ENCODE measurements at places on chromosomes 3 and 15. TPM values are rescaled to one million over a fixed set of nuclear protein-coding genes. Genes with fewer than 3 reads are reported as not detected.

The ARHGEF26 gene
- not detected for polyA plus RNA-seq

The CD200R1 gene
- polyA plus RNA-seq: 1.6 TPM

DNA sequence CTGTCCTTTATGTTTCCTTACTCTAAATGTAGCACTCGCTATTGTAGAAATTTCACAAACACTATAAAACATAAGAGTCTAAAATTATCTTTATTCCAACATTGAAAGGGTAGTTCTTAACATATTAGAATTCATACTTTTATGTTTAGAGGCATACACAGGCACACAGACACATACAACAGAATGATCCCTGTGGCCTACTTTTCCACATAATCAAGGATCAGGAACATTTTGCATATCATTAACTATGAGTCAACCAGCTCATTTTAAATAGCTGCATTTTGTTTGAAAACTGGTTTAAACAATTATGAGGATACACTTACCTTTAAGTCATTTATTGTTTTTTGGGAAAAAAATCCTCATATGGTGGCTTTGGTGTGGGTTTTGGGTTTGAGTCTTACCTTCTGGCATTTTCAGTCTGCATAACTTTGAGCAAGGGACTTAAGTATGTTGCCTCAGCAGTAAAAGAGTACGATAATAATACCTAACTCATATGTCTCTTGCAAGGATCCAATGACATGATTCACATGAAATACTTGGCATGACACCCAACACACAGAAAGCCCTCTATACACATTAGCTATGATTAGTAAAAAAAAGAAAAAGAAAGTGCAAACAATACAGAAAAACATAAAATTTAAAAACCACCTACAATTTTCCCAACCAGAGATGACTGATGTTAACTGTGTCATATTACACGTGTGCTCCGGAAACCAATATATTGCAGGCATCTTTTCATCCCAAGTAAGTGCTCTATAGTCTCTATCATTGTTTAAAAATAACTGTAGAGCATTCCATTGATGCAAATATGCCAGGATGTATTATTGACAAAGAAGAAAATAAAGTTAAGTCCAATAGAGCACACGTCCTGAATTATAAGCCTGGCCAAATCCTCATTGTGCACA lies 213.1 kb upstream of the ADAMTS9 start:
- DNase-seq: no peak

DNA sequence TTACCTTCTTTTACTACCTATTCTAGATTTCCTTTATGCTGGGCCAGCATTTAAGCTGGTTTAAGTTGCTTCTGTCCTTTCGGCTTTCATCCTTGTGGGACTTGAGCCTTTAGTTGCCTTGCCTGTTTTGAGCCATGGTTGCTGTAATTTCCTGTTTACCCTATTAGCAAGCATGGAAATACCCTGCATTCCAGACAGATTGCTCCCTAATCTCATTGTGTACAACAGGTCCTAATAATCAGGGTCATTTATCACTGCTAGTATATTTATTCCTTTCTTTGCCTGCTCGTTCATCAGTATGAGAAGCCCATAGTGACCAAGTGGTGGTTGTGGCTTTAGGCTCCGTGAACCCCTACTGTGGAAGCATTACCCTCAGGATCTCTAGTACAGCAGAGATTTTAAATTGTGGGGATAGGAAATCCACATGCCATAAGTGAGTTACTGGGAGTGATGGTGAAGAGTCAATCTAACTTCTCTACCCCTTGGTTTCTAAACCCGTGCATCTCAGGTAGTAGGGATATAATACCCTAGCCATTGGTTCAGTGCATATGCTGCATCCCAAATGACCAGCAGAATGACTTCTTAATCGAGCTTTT lies 31.9 kb downstream of the NCK1 start:
- DNase-seq: no peak

DNA sequence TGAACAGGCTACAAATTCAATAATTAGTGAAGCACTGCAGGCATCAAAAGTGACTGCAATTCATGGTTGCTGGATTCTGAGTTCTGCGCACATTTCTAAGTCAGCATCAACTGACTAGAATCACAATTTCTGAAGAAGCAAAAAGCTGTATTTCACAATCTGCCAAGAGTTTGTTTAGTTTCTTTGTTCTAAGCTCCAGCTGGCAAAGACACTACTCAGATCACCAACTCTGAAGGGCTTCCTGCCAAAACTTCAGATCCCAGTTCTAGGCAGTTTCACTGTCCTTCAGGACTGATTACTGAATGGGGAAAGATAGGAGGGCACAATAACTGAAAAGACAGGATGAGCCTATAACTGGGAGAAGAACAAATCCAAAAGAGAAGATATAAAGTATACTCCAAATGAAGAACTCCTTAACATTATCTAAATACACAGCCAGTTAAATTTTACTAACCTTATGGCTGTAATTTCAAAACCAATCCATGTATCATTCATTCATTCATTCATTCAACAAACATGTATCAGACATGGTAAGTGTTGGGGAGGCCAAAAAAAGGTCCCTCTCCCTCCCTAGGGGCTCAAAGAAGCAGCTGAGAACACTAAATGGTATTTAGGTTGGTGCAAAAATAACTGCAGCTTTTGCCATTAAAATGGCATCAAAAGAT lies 17.1 kb downstream of the TJP1 start:
- DNase-seq: no peak

DNA sequence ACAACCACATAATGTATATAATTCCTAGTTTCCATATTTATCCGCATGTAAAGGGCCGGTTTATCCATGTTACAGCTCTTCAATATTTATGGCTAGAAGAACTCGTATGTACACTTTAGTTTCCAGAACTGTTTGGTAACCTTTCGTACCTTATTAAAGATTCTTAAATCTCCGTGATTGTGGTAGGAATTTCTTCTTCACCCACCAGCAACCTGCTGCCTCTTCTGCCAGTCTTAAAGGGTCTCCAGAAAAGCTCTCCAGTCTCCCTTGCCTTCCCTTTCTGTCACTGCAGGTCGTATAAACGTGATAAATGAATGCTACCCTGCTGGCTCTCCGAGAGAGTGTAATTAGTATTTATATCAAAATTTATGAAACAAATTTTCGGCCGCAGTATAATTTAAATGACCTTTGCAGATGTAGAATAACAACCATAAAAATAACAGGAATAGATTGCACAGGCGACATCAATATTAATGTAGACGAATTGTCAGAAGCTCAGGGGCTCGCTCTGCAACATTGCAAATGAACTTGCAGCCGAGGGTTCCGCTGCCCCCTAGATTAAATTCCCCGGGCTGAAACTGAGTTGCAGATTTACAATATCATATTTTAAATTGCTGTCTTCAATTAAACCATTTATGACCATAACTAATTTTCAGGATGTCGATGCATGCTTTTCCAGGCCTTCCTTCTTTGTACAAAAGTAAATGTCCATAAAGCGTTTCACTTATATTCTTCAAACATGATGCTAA lies 5.4 kb downstream of the ZIC1 start:
- DNase-seq: no peak

The CD96 gene
- polyA plus RNA-seq: 0.03 TPM

DNA sequence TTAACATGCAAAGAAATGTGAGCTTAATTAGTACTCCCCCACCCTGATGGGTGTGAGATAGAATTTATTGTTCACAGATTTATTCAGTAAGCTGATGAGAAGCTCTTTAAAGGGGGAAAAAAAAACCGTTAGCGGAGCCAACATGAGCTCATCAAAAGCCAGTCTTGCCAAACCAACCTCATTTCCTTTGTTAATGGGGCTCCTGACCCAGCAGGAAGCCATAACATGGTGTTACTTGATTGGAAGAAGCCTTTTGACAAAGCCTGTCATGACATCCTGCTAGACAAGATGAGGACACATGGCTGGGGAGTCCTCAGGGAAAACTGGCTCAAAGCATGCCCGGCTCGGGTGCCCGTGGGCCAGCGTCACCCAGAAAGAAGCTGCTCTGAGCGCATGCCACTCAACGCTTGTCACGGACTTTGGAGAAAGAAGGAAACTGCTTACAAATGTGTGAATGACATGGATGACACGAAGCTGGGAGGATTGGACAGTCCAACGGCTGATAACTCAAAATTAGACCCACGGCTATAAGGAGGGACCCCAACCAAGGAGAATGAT lies 64.6 kb downstream of the SLCO2A1 start:
- no peak for DNase-seq

GRCh38 chr15:51299187-51300015 lies 39.0 kb downstream of the CYP19A1 start:
- no peak for DNase-seq

DNA sequence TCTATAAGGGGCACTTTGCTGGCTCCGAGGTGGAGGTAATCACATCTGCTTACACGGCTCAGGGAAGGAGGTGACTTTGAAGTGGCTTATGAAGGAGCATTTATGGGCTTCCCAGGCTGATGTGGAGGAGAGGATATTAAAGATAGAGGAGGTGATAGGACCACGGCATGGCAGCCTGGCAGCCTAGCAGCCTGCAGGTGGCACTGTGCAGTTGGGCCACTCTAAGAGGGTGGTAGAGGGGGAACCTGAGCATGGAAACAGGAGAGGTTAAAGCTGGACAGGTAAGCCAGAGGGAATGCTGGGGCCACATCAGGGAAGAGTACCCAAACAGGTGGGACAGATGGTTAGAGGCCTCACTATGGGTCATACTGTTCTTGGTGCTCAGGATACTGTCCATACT lies 375.0 kb downstream of the WDR72 start:
- no peak for DNase-seq

- no peak for DNase-seq
Measured at GRCh38 chr3:123936400-123936799, 24.6 kb downstream of the CCDC14 start.

DNA sequence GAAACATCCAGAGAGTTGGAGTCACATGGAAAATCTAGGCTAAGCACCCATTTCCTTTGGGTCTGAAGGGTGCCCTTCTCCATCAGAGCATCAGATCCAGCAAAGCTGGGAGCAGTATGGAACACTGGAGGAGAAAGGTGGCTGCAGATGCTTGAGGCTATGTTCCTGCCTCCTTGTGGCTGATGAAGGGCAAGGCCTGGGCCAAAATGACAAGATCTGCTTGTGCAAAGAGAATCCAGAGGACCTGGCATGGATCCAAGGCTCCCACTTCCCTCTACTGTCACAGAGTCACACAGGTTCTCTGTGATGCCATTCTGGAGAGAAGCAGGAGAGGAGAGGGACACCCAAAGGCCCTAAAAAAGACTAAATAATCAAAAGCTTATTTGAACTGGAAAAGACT lies 9.2 kb upstream of the ATP8B4 start:
- peak; percentile 85 for DNase-seq

The CIB2 gene
- 0.19 TPM for polyA plus RNA-seq

The TUSC7 gene
- polyA plus RNA-seq: not detected

DNA sequence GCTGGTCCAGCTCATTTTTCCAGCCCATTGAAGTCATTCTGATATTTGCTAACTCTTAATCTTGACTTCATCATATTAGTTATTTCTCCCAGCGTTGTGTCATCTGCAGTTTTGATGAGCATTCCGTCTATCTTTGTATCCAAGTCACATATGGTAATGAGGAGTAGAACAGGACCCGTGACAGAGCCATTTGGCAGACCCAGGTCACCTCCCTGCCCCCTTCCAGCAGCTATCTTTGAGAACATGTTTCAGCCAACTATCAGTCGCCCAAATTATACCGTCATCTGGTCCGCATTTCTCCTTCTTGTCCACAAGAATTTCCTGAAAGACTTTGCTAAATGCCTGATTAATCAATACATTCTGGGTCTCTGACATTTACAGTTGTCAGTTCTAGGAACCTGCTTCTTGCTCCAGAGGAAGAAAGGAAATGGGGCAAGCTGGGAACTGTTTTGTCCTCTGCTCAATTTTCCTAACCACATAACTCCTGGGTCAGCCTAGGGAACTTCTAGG lies 347.1 kb upstream of the NR2E3 start:
- DNase-seq: no peak

The RBM15B gene
- 12.5 TPM for polyA plus RNA-seq

The CPEB1 gene
- polyA plus RNA-seq: not detected

The CRYGS gene
- not detected for polyA plus RNA-seq

DNA sequence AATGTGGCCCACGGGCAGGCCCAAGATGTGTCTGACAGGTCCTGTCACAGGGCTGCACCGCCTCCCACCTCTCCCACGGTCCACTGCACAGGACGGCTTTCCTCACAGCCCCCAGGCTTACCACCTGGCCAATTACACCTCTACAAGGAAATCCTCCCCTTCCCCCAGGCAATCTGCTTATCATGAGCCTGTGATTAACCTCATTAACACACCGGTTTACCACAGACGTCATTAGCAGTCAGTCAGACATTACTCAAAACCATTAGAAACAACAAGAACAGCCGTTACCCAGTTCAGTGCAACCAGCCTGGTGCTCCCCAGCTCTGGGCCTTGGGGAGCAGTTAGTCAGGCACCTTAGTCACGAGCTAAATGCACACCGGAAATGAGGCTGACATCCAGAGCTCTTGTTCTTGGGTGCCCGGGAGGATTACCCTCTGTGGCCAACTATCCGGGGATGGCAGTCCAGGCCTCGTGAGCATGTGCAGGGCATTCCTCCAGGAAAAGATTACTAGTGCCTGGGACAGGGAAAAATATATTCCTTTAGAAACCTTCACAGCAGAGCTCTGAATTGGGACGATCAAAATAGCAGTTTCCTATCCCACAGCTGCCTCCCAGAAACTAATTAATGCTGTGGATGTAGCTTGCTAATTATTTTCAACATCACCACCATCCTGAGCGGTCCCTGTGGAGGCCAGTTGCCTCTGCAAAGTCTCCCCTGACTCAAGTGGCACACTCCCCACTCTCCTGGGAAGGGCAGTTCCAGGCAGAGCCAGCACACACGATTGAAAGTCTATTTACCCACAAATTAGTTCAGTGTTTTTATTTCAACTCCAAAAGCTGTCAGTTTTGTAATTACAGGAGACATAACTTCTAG lies 117.4 kb upstream of the ZBED2 start:
- no peak for DNase-seq

The TM2D3 gene
- 22.9 TPM for polyA plus RNA-seq

- DNase-seq: no peak
Measured at GRCh38 chr3:64196236-64196929, 28.9 kb downstream of the PRICKLE2 start.

- no peak for DNase-seq
Measured at GRCh38 chr15:95263751-95264150, 1032.4 kb downstream of the MCTP2 start.

DNA sequence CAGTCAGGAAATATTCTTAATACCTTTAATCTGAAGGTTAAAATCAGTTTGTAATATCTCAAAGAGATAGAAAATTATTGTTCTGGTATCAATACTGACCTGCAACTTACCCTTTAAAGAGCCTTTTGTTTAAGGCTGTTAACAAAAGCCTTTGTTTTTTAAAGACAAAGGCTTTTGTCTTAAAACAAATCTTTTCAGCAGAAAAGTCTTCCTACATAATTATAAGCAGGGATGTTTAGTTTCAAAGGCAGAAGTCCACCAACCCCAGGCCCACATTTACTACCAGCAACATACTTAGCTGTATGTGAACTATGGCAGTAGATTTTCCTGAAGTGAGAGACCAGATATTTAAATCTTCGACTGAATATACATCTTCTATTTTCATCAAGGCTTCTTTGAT lies 36.2 kb downstream of the SLC30A4 start:
- DNase-seq: no peak

GRCh38 chr3:177813322-177813721 lies 616.0 kb upstream of the TBL1XR1 start:
- no peak for DNase-seq

The CELF6 gene
- 1.9 TPM for polyA plus RNA-seq

- no peak for DNase-seq
Measured at GRCh38 chr15:79653533-79653932, 221.4 kb downstream of the MINAR1 start.

The EIF3J gene
- 9.7 TPM for polyA plus RNA-seq
